ENCODE measurements at places on chromosomes 7 and 10.

DNA sequence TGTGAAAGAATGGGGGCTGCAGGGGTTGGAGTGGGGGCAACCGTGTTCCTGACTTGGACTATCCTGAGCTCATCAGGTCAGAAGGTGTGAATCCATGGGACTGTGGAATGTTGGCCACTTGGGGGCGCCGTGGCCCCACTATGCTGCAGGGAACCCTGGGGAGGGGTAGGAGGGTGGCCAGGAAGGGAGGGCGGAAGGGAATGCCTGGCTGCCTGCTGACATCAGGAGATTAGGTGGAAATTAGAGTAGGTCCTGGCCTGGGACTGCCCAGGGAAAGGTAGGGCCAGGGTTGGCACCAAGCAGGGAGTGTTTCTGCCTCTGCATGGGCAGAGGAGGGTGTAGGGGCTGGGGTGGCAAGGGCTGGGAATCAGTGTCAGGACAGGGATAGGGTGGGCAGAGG lies 65.8 kb upstream of the PRSS58 start:
- peak; percentile 49 for DNase-seq

DNA sequence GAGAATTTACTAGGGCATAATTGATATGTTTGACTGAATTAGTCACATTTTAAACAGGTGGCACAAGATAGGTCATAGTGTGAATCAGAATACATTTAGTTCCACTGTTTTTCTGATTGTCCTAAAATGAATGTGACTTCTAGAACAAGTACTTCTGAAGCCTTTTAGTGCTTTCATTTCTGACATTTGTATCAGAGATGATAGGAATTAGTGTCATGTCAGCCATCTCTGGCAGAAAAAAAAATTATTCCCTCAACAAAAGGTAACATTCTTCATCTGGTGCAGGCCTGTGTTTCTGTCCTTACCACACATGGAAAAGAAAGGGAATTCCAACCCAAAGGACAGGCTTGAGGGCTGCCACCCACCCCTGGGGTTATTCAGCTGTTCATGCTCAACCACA lies 21.3 kb downstream of the GRM8 start:
- no peak for DNase-seq

DNA sequence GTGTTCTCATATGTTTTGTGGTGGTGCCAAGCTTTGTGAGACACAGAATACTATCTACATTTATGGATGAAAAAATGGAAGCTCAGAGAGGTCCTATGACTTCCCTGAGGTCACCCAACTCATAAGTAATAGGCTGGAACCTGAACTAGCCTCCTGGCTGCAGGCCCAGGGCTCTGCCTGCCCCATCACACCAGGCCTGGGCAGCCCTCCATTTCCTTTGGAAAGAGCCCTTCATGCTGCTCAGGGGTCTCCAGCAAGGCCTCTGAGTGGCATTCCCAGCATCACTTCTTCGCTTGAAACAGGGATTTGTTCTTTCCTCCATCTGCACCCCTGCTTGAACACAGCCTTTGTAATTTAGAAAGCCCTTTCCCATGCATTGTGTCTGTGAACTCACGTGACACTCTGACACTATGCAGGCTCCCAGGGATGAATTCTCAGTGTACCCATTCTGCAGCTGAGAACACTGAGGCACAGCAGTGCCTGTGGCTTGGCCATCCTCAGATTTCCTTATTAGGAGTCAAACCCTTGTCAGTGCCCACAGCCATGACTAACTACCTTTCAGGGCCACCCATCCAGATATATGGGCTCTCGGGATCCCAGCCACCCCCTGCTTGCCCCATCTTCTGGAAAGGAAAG lies 127.8 kb upstream of the PPIF start:
- DNase-seq: no peak

GRCh38 chr10:34175121-34175520 lies 640.0 kb downstream of the PARD3 start:
- DNase-seq: no peak

- DNase-seq: no peak
Measured at GRCh38 chr10:46308666-46309450, 22.1 kb downstream of the ANTXRL start.

GRCh38 chr10:132404169-132404880 lies 7.3 kb downstream of the PWWP2B start:
- DNase-seq: no peak

DNA sequence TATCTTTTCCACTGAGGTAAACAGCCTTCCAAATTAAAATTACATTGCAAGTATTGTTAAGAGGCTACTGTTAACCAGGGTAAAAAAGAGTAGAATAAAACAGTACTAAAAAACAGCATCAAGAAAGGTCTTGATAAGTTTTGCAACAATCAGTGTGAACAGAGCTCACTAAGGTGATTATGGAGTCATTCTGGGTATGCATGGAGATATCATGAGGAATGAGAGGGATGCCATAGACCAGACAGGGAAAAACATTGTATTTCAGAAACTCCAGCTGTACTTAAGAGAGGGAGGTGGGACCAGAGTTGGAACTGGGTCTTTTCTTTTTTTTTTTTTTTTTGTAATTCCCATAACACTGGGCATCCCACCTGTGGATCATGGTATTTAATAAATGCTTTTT lies 549.6 kb downstream of the INHBA start:
- DNase-seq: no peak
